ENCODE measurements at places on chromosomes 4 and X.

- no peak for DNase-seq
These were observed 25.7 kb downstream of the NKX1-1 start for GRCh38 chr4:1380368-1381151.

DNA sequence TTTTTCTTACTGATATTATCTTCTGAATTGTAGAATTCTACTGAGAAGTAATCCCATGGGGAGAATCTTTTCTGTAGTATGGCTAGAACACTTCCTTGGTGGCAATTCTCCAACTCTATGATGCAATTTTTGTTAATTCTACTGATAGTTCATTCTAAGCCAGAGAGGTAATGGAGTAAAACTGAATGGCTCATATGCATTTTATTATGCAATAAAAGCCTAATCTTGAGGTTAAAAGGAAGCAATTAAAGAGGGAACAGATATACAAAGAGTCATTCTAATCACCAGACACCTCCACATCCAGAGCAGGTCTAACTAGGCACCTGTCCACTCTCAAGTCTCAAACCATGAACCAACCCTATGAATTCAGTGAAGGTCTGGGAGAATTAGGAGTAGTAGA is 9.7 kb downstream of the RAP2C start:
- no peak for DNase-seq

DNA sequence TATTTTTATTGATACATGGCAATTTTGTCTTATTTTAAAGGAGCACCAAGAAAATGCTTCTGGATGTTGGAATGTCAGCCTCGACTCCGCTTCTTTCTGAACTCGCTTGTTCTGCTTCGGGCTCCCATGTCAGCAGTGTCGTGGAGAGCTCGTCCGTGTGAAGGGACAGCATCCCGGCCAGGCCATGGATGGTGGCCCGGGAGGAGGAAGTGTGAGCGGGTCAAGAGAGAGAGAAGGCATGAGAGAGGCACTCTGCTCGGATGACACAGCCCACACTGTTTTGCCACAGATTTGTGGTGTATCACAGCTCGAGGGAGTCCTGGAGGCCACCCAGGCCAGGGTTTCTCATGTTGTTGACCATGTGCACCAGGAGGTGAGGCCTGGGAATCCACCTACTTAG is 107.0 kb downstream of the TRAPPC11 start:
- DNase-seq: no peak

DNA sequence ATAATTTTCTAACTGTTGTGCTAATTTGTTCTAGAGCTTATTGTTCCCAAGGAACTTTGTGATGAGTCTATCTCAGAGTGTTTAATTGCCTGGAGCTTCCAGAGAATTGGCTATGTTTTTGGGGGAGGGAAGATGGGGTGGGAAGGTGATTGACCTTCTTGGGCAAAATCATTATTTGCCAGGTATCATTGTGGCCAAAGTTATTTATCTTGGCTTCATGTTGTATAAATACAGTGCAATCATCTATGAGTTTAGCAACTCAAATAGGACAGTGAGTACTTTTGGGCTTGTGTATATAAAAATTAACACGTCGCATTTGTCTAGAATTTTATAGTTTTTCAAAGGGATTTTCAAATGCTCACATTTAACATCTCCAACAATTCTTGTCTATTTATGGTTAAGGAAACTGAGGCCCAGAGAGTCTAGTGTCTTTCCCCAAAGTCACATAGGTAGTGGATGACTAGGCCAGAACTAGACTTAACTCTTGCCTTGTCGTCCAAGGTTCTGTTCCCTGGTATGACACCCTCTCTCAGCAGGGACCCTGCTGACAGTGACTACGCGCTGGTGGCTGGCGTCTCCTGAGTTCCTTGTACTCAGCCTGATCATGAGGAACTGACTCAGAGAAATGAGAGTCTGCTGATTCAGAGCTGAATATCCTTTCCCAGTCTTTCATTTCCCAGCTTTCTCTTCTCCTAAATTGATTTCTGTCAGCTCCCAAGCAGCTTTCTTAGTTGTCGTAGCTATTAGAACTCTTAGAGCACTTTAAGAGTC is 27.7 kb downstream of the FNIP2 start:
- DNase-seq: no peak

DNA sequence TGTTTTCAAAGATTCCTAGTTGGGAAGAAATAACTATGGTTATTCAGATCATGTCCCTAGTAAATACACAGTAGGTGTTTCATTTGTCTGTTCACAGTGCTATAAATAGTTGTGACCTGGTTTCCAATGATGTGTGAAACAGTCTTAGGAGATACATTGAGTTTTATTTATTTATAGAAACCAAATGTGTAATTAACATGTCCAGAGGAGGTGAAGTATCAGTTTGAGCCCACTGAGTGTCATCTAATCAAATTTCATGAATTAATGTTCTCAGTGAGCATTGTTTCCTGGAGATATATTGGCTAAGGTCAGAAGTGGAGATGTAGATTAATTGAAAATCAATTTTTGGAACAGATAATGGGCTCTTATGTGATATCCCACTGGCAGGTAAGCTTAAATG is 996.3 kb downstream of the FSTL5 start:
- DNase-seq: no peak

- no peak for DNase-seq
These were observed 364.0 kb upstream of the EPHA5 start for GRCh38 chr4:66034262-66034661.

DNA sequence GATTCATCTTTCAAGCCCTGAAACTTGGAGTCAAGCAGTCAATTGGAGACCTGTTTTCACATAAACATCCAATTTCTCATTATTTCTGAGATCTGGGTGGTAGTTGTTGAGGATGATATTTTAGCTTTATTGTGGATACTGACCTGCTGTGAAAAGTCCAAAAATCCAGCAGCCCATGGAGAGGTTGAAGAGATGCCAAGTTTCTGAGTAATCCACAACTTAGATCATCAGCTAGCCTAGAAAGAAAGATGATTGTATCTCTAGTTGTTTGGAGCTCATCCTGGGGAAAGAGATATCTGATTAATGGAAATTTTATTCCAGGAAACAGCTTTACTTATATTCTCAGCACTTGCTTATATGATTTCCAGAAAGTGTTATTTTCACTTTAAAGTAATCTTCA is 48.6 kb upstream of the DCX start:
- no peak for DNase-seq

DNA sequence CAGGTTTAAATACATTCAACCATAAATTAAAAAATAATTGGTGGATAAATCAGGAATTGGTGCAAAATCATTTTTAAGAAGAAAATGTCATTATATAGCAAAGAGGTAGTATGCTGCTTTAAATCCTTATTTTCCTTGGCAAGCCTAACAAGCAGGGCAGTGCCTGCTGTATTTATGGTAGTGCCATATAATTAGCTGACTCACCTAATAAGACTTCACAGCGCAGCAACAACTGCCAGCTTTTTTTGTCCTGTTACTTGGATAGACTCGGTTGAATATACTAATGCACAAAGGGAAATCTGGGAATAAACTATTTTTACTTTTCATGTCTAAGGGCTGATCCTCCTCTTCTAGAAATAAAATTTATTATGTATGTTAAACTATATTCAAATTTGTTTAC is 99.1 kb downstream of the SNCA start:
- no peak for DNase-seq
